ENCODE measurements at places on chromosomes 4 and X. TPM values are rescaled to one million over a fixed set of nuclear protein-coding genes. Genes with fewer than 3 reads are reported as not detected.

GRCh38 chr4:17283832-17284231 is 228.1 kb downstream of the QDPR start:
- no peak overlapping the region for H3K4me3 ChIP-seq
- no peaks in the 10 kb centered on the region for H3K4me1 ChIP-seq
- DNase-seq, result no peak
- H3K27me3 ChIP-seq, result no peaks in the 10 kb centered on the region

DNA sequence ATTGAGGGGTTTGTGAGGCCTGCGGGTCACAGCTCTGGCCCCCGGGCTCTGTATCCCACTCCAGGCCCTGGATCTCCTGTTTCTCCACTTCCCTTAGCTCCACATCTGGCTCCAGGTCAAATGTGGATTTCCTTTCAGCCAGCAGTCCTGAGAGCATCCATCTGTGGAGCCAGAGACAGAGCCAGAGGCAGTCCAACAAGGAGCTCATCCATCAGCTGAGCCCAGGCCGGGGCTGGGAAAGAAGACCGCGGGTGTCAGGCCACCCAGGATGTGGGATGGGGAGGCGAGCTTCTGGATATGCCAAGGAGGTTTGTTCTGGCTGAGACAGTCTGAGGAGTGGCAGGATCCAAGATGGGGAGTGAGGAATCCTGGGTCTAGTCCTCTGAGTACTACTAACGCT is 91.7 kb downstream of the EFNB1 start:
- H3K36me3 ChIP-seq, result no peaks in the 10 kb centered on the region
- H3K27me3 ChIP-seq, result no peaks in the 10 kb centered on the region
- DNase-seq, result no peak
- H3K27ac ChIP-seq, result no peak overlapping the region
- no peaks in the 10 kb centered on the region for H3K4me1 ChIP-seq
- no peak overlapping the region for H3K4me3 ChIP-seq

DNA sequence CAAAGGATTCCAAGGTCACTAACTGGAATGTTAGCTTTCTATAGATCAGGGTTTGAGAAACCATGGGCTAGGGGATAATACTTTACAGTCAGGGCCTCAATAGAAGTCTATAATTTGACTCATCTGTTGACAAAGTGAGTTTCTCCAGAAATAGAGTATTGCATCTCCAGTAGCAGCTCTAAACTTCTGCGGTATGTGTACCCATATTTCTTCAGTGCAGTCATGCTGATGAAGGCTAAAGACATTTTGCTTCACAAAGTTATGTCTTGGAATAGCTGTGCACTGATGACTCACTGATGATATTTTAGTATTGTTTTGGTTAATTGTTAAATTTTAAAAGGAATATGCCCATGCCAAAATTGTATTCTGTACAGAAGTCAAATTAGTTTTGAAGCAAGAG is 464.9 kb upstream of the AMOT start:
- DNase-seq, result no peak
- no peak overlapping the region for H3K27ac ChIP-seq
- H3K27me3 ChIP-seq, result no peaks in the 10 kb centered on the region

DNA sequence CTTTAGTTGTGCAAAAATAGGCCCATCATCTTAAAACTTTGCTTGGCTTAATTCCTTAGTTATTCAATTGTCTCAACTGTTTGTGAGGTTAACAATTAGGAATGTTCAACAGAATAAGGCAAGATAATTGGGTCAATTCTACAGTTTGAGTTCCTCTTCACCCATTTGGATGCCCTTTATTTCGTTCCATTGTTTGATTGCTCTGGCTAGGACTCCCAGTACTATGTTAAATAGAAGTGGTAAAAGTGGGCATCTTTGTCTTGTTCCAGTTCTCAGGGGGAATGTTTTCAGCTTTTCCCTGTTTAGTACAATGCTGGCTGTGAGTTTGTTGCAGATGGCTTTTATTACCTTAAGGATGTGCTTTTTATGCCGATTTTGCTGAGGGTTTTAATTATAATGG is 761.5 kb upstream of the GRIA3 start:
- H3K27me3 ChIP-seq, result no peaks in the 10 kb centered on the region
- H3K36me3 ChIP-seq, result no peaks in the 10 kb centered on the region
- no peak overlapping the region for H3K27ac ChIP-seq
- DNase-seq, result no peak

- no peaks in the 10 kb centered on the region for H3K27me3 ChIP-seq
- H3K27ac ChIP-seq, result no peak overlapping the region
- DNase-seq, result no peak
- no peaks in the 10 kb centered on the region for H3K36me3 ChIP-seq
Observed at GRCh38 chr4:5852523-5853202, 40.2 kb downstream of the CRMP1 start.

DNA sequence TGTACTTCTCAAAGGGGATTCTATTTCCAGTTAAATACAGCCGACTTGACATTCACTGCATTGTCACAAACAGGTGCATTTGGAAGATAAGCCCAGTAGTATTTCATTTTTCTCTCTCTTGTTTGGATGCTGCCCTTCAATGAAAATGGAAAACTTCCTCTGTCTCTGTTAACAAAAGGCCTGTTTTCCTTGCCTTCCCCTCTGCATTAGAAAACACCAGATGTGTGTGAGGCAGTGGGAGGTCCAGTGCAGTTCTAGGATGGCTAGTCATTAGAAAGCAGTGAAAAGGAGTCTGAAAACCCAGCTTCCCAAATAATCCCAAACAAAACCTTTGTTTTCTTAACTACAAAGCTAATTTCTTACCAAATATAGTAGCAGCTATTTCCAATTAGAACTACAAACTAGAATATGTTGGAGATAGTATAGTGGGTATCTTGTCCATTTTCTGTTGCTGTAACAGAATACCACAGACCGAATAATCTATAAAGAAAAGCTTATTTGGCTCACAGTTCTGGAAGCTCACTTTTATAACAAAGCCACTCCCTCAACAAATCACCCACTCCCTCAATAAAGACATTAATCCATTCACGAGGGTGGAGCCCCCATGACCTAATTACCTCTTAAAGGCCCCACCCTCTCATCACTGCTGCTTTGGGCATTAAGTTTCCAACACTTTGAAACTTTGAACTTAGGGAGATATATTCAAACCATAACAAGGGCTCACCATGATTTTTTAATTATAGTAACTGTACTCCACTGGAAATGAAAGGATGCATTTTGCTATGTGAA is 452.1 kb upstream of the RPS6KA3 start:
- no peaks in the 10 kb centered on the region for H3K4me1 ChIP-seq
- no peaks in the 10 kb centered on the region for H3K36me3 ChIP-seq
- H3K27ac ChIP-seq, result no peak overlapping the region
- H3K27me3 ChIP-seq, result no peaks in the 10 kb centered on the region

DNA sequence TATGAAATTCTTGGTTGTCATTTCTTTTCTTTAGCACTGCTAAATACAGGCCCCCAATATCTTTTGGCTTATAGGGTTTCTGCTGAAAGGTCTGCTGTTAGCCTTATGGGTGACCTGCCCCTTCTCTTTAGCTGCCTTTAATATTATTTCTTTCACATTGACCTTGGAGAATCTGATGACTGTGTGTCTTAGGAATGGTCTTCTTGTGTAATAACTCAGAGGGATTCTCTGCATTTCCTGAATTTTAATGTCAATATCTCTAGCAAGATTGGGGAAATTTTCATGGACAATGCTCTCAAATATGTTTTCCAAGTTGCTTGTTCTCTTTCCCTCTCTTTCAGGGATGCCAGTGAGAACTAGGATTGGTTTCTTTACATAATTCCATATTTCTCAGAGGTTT is 292.4 kb downstream of the SLC7A11 start:
- H3K27ac ChIP-seq, result no peak overlapping the region
- no peak for DNase-seq
- no peaks in the 10 kb centered on the region for H3K27me3 ChIP-seq
- H3K4me1 ChIP-seq, result no peaks in the 10 kb centered on the region
- H3K36me3 ChIP-seq, result no peaks in the 10 kb centered on the region

DNA sequence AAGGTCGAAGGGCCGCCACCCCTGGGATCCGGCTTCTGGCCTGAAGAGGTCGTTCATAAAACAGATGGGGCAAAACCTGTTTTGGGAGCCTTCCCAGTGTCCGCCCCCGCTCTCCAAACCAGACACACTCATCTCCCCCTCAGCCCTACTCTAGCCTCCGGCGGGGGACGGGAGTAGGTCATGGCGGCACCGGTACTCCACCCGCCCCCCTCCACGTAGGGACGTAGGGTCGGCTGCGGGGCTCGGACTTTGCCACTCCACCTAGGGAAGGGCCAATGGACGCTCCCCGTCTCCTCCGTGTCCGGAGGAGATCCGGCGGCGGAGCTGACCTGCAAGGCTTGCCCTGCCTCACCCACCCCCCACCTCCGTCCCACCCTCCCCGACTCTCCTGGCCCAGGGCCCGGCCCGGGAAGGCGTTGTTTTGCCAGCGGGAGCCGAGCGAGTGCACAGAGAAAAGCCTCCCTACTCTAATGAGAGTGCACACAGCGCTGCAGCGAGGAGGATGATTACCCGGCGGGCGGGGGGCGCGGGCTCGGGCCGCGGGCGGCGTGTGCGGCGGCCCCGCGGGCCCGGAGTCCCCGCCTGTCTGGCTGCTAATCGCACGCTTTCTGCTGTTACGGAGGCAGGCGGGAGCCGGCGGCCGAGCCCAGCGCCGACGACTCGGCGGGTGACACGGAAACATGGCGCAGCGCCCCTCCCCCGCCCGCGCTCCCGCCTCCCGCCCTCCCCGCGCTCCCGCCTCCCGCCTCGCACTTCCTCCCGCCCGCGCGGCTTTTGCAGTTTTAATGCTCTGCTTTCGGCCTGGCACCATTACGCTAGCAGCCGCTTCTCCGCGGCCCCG is 8.3 kb upstream of the BCOR start:
- peaks cover 78% of the 10 kb centered on the region for H3K27me3 ChIP-seq
- H3K36me3 ChIP-seq, result no peaks in the 10 kb centered on the region
- DNase-seq, result no peak
- peak overlapping the region; percentile 72 for H3K4me3 ChIP-seq
- peak overlapping the region; percentile 83 for H3K27ac ChIP-seq

Gene RPS6KA6
- total RNA-seq, result 2.1 TPM

Gene KIF4A
- 14.6 TPM for total RNA-seq

Gene ASMT
- 0.05 TPM for total RNA-seq
